Ovary (tissue), 10 donors: ENCODE measurements at places on chromosomes 4 and X. TPM values are rescaled to one million over a fixed set of nuclear protein-coding genes. Genes with fewer than 3 reads are reported as not detected.

The NDST4 gene
- 0.12 TPM for polyA plus RNA-seq

The MPP1 gene
- polyA plus RNA-seq: 46.9 TPM

The RAB39B gene
- polyA plus RNA-seq: 0.53 TPM

The PNMA5 gene
- polyA plus RNA-seq: 0.02 TPM

The SLC10A4 gene
- polyA plus RNA-seq: 0.05 TPM

The BBS7 gene
- polyA plus RNA-seq: 9.6 TPM

The PASD1 gene
- 0.02 TPM for polyA plus RNA-seq

The KLHL4 gene
- 4.7 TPM for polyA plus RNA-seq

The TENM3 gene
- polyA plus RNA-seq: 0.82 TPM

The TTC29 gene
- not detected for polyA plus RNA-seq

The SUPT20HL2 gene
- 0.04 TPM for polyA plus RNA-seq

The RAB9B gene
- polyA plus RNA-seq: 14.0 TPM

The YIPF6 gene
- 23.5 TPM for polyA plus RNA-seq

The ABCG2 gene
- polyA plus RNA-seq: 13.0 TPM

The OTUD5 gene
- 72.7 TPM for polyA plus RNA-seq

The NKX3-2 gene
- 0.21 TPM for polyA plus RNA-seq

The ZNF711 gene
- polyA plus RNA-seq: 7.8 TPM

The CXCL8 gene
- 6.6 TPM for polyA plus RNA-seq

The UGT2A1 gene
- polyA plus RNA-seq: not detected

The UTP14A gene
- polyA plus RNA-seq: 36.6 TPM
